Activated T-cell treated with anti-CD3 and anti-CD28 coated beads for 4 hours (primary cell): ENCODE measurements at places on chromosomes 13 and 19.

- no peak for DNase-seq
Observed at GRCh38 chr13:82800391-82800790, 1081.9 kb downstream of the SLITRK1 start.

DNA sequence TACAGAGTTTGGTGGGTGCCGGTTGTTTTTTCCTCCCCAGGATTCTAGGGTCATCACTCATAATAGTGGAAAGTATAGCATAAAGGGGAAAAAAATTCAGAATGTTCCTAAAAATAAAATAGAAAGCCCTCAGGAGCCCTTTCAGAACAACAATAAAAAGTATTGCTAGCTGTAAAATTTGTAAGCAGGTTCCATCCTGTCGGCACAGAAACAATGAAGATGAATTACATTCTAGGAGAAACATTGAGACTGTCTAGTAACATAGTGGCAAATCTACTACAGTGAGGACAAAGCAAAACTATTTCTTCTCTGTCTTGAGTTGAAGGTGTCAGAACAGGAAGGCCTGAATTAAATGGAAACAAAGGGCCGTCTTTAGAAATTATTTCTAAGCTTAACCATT is 870.7 kb downstream of the PCDH9 start:
- DNase-seq, result no peak

DNA sequence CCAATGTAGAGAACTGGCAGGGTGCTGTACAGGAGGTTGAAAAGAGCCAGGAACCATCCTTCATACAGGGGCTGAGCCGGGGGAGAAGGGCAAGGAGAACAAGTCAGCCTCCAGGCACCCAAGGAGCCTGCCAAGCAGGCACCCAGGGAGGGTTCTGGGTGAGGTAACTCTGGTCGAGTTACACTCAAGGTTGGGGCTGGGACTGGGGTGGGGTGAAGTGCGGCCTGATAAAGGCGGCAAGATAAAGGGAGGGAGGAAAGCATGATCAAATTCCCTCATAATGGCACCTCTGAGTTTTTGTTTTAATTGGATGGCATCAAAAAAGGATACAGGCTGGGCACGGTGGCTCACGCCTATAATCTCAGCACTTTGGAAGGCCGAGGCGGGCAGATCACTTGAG is 25.0 kb downstream of the ATP8B3 start:
- no peak for DNase-seq

- DNase-seq, result no peak
Observed at GRCh38 chr13:43134868-43135267, 111.5 kb downstream of the DNAJC15 start.

DNA sequence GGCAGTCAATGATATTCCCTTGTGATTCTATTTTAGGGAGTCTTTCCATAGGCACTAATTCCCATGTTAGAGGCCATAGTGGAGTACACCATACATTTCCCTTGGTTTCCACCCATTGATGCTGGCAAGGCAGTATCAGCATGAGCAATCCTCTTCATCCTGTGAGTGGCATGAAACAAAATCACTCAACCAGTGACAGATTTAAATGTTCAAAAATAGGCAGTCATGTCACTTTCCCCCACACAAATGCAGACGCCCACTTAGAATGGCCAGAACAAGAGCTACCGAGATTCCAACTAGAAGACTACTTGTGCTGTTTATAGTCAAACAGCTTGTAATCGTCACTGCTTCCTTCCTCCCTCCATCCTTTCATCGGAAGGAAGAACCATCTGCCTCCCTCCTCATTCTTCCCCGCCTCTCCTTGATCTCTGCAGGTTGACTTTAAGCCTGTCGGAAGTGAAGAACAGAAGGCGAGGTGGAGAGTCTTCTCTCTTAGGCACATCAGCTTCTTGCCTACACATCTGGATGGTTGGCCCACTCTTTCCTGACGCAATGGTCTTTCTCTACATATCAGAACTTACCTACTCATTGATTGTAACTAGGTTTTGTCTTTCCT is 22.6 kb downstream of the RASL11A start:
- no peak for DNase-seq

- no peak for DNase-seq
Observed at GRCh38 chr13:48593536-48593935, 60.2 kb upstream of the CYSLTR2 start.

GRCh38 chr13:52862358-52863206 is 14.1 kb upstream of the PCDH8 start:
- DNase-seq, result no peak

GRCh38 chr13:20901668-20902437 is 693 bp downstream of the XPO4 start:
- no peak for DNase-seq

DNA sequence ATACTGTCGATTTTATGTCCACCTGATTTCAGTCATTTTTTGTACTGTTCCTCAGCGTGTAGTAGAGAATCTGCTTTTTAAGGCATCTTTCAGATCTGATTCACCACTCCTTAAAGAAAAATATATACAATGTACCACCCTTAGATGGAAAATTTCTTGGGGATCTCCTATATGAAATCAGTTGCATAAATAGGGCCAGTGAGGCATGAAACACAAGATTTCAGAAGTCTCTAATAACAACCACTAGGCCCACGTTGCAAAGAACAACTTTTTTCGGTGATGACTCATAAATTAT is 1.4 kb downstream of the USP12 start:
- DNase-seq, result no peak

- no peak for DNase-seq
Observed at GRCh38 chr13:29959086-29959485, 108.7 kb upstream of the UBL3 start.

DNA sequence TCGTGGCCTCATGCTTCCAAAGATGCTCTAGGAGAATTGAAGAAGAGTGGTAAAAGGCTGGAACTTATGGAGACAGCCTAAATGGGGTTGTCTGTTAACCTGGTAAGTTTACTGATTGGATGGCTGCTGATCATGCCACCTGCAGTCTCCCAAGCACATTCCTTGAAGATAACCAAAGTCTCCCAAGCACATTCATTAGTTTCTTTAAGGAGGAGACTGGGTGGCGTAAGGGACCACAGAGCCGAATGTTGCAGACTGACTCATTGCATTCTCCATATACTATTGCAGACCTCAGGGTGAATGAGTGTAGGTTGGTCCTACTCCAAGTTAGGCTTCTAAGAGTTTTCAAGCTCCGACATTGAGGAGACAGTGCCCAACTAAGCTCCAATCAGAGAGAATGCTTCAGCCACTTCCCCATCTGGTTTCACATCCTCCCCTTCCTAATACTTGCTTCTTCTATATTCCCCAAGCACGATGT is at the start of gene IGFL3:
IGFL3 (minus strand) TSS at position 51 of the 478 bp plus-strand sequence; CDS start at position 12, 39 bp downstream.
- DNase-seq, result no peak

DNA sequence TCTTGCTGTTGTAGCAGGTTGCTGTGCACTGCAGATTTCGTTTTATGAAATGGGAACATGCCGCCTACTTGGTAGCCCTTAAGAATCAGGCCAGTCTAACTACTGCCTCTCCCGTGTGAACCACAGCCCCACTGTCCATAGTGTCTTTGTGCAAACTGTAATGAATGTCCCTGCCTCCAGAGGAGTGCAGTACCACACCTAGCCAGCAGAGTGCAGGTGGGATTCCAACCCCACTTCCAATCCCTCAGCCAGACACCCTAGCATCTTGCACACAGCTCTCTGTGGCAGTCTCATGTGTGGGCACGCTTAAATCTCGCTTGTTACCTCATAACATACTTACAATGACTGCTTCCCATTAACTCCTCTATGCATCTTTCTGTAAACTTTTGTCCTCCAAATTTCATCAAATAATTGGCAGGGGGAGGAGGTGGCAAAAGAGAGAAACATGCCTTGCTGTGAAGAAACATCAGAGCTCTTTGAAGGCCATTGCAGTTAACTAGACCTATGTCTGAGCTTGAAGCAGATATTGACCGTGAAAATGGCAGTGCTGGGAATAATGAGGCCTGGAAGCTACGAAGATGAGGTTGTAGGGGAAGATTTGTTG is 47.2 kb downstream of the ZAR1L start:
- peak; percentile 40 for DNase-seq

DNA sequence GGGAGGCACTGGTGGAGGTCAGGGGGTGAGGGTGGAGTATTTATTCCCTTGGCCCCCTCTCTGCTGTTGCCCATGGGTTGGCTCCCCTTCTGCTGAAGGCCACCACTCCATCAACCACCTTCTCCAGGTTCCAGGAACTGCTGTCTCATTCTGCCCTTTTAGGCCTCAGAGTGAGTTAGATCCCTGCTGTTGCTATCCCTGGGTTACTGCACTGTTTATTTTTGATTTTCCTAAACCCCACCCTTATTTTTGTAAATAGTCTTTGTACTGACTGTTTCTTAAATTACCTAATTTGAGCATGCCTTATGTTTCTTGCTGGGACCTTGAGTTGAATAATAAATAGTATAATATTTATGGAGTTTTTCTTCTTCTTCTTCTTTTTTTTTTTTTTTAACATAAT is 132.8 kb downstream of the RGCC start:
- no peak for DNase-seq

- no peak for DNase-seq
Observed at GRCh38 chr13:99383946-99384345, 76.7 kb upstream of the GPR183 start.
